Inflammatory macrophage (primary cell): ENCODE measurements at places on chromosomes 5 and 9.

DNA sequence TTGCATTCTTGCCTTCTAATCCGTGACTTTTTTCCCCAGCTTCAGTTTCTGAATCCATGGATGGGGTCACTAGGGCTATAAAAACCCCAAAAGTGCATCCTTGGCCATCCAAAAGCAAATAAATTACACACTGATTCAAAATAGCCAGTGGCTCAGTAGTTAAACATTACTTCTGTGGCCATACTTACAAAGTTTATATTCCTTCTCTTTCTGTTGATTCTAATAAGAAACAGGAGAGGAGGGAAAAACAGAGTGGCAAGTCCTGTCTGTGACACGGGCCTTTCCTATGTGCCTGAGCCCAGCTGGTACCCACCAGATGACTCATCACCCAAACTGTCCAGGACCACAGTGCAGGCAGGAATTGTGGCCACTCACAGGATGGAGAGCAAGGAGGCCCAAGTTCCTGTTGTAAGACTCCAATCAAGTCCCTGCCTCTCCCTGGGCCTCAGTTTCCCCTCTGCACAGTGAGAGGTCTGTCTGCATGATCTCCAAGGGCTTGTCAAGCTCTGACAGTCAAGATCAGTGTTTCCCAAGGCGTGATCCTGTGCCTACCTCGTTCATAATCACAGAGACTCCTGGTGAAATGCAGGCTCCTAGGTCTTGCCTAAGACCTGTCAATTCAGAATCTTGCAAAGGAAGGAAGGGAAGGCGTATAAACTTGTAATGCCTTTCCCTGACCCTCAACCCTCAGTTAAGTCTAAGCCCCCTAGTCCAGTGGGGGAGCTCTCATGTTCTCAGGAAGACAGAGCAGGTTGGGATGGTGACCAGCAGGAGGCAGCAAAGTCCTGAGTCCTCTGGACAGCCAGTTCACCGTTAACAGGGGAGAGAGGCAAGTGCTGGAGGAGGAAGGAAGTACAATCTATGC is 29.5 kb downstream of the TNIP1 start:
- DNase-seq: peak; percentile 87

DNA sequence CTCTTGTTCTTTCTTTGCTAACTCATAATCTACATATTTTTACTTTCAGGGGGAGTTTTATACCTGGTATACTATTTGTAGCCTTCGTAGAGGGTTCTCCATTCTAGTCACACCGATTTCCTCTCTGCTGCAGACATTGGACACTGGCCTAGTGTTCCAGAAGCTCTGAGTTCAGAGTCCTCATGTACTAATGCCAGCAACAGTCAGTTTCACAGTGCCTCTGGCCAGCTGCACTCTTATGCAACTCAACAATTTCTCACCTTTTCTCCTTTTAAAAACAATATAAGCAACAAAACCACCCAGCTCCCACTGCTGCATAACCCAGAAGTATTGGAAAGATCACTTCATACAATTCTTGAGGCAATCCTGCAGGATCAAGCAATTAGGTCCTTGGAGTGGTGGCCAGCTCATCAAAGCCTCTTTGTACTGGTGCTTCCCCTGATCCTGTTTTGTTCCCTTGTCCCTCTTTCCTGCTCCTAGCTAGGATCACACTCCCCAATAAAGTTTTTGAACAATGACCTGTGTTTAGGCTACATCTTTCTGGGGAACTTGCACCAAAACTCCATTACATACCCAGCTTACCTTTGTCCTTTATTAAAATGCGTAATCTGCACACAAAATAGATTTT is 98.1 kb upstream of the TUT7 start:
- DNase-seq: no peak

DNA sequence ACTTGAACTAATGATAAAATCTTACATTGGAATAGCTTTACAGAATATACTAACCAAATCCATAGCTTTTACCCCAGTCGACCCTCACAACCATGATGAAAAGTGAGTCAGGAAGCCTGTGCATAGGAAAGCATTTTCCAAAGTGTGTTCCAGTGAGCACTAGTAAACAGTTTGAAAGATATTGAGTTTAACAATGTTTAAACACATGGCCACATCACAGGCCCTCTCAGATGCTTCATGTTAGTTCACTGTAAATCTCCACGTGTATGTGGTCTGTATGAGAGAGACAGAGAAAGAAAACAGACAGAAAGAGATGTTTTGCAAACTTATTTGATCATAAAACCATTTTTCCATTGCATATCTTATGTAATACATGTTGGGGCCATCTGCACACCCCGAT is 27.0 kb downstream of the PRUNE2 start:
- DNase-seq: no peak

- DNase-seq: peak; percentile 21
Observed at GRCh38 chr5:141958113-141958512, at the start of gene PCDH12. TSS of gene PCDH12 (minus strand) at chr5:141958202. CDS start at chr5:141957851, 351 bp downstream.
